ENCODE measurements at places on chromosomes 3 and 15.

DNA sequence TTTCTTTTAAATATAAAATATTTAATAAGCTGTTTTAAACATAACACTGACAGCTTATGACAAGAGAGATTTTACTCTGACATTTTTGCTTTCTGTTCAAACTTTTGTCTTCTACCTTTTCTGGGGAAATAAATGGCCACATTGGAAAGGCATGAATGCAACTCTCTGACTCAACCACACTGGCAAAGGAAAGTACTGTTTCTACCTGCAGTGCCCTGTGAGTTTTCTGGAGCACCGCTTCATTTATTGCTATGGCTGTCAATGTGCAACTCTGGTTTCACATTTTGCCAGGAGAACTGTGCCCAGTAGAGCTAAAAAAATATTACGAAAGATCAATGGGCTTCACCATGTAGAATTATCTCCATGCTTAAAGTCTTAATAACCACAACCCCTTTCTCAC, 15.1 kb downstream of the PDZRN3 start:
- DNase-seq, result no peak

DNA sequence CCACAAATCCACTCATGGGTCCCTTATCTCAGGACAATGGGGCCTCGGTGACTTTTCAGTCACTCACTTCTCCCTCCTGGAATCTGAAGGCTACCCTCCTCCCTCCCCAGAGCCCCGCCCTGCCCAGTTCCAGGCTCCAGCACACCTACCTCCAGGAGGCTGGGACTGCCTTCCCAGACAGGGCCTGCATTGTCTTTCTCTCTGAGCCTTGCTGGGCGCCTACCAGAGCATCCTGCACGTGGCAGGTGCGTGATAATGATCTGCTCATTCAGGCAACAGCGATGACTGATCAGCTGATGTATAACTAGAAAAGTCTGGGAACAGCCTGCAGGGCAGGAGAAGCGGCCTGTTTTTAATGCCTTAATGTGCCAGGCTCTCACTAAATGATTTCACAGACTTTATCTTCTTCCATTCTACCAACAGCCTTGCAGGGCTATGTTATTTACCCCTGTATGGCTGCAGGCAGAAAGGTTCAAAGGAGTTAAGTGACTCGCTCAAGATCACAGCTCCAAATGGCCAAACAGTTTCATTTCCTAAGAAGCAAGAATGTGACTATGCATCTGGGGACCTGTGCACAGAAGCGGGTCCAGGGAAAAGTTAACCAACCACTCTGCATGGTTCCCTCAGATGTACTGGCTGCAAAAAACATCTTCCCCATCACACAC, 6.3 kb downstream of the ADAMTS17 start:
- DNase-seq, result no peak

DNA sequence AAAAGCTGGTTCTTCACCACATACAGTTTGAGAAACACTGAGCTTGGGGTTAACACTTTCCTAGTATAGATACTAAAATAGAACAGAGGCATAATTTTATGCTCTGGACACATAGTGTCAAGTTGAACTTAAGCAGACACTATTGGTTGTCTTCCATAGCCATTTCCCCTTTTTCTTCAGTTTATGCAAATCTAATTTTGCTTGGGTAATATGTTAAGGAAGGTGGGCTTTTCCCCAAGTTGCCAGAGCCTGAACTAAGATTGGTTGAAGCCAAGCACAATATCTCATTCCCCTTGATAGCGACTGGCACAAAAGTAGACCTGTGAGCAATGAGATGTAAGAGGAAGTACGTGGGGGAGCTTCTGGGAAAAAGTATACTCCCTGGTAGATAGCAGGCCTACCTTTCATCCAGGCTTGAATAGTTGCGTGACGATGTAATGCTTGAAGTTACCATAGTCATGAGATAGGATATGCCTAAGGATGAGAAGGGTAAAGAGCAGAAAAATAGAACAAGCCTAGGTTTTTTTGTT, 4.5 kb upstream of the POPDC2 start:
- no peak for DNase-seq

DNA sequence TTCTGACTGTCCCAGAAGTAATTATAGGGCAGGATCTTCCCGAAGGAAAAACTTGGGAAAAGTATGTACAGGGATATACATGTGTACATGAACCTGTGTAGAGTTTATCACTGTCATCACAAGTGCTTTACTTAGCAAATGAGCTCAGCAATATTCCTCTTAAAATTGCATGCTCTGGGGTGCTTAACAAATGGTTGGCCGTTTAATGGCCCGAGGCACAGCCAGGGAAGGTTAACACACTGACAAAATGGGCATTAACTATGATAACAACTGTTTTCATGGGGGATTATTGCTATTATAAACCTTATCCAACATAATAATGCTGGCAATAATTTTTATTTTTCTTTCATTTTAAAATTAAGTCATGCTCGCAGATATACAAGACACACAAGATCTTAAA, 459.3 kb downstream of the TUSC7 start:
- DNase-seq, result no peak

DNA sequence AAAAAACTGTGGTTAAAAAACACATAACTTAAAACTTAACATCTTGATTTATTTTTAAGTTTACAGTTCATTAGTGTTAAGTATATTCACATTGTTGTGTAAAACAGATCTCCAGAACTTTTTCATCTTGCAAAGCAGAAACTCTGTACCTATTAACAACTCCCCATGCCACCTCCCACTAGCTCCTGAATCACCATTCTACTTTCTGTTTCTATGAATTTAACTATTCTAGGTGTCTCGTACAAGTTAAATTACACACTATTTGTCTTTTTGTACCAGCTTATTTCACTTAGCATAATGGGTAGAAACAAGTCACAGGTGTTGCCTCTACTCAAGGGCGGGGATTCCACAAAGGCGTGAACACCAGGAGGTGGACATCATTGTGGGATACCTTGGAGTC, 43.2 kb downstream of the CRTC3 start:
- no peak for DNase-seq

DNA sequence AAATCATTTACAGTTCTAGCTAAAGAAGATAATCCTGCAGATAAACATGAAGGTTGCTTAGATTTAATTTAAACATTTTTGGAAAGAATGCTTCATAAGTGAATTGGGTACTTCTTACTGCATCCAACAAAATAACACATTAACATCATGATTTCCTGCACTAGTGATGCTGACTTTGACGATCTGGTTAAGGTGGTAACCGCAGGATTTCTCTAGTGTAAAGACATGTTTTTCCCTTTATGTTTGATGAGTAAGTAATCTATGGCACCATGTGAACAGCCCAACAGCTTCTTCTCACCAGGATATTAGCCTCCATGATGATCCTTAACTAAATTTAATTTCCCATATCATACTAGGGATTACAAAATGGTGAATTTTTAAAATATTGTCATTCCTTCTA, 14.1 kb downstream of the SPPL2A start:
- DNase-seq, result no peak

- no peak for DNase-seq
Measured at GRCh38 chr3:119880966-119881365, 99.1 kb downstream of the NR1I2 start.

DNA sequence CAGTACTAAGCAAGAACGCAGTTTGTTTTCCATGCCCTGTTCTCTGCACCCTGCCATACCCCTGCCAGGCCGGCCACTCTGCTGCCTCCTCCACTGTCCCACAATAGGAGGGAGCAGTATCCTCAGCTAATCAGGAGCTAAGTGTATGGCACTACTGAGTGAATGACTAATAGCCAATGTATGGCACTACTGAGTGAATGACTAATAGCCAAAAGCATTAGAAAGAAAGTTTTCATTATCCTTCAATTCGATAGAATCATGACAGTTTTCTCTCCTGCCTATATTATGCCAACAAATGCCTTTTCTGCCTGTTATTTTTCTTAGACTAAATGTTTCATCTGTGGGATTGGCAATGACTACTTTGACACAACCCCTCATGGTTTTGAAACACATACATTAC, 107.5 kb upstream of the CHRM5 start:
- DNase-seq, result no peak

DNA sequence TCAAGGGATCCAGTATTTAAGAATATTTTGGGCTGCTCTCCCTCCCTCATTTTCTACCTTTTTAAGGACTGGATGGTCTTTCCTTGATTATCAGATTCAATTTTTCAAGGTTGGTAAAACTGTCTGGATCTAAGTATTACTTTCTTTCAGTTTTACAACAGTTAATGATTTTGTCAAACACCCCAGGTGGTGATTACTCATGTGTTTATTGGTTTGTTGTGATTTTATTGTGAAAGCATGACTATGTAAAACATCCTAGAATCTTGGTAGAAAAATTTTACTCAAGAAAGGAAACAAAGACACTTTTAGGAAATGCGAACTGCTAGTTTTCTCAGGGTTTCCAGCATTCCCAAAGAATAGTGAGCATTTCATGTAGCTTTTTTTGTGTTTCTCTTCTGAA, 7.3 kb downstream of the GTF2E1 start:
- no peak for DNase-seq

Data from KG1 (cell line).